ENCODE measurements at places on chromosomes 2 and 18.

DNA sequence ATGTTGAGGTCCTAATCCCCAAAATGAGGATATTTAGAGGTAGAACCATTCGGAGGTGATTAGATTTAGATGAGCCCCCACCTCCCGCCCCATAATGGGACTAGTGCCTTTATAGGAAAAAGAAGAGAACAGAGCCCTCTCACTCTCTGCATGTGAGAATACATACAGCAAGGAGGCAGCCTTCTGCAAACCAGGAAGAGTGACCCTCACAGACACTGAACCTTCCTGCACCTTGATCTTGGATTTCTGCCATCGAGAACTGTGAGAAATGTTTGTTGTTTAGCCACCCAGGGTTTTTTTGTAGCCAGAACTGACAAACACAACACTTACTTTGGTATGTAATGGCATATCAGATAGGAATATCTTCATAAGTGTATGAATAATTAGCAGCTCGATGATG is 83.7 kb downstream of the XIRP2 start:
- DNase-seq: no peak

DNA sequence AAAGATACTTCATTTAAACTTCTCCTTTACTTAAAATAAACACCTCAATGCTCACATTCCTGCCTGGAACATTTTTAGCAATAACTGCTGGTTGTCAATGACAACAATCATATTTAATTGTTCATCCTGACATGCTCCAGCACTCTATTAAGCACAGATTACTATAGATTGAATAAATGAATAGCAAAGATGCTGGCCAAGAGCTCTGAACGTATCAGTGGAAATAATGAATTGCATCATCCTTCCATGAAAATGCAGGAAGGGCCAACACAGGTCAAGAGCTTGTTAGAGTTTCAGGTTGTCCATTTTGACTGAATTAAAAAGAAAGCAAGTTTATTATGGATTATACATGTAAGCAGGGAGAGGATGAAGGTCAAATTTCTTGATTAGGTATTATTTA is 994.0 kb downstream of the TSN start:
- DNase-seq: peak; percentile 77

- DNase-seq: no peak
These were observed 30.5 kb downstream of the LRP1B start for GRCh38 chr2:142100139-142100873.

DNA sequence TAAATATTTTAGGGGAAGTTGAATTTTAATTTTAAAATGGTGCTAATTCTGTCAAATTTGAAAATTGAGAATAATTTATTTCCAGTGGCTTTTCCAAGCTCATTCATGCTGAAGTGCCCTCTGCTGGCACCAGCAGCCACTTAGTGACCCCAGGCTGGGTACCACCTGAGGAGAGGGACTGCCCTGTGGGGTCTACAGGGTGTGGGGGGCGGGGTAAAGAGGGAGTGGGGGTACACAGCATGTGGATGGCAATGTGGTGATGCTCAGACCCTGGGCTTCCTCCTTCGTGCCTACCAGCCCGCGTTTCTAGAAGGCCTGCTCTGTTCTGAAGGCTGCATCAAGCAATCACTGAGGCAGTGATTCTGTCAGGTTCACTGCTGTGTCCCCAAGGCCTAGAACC is 45.1 kb upstream of the SCLY start:
- no peak for DNase-seq

GRCh38 chr18:48218285-48219022 is 190.7 kb downstream of the ZBTB7C start:
- no peak for DNase-seq

GRCh38 chr2:18777250-18777812 is 188.0 kb upstream of the NT5C1B start:
- no peak for DNase-seq

- DNase-seq: no peak
These were observed 19.5 kb upstream of the HNRNPLL start for GRCh38 chr2:38622210-38622609.

DNA sequence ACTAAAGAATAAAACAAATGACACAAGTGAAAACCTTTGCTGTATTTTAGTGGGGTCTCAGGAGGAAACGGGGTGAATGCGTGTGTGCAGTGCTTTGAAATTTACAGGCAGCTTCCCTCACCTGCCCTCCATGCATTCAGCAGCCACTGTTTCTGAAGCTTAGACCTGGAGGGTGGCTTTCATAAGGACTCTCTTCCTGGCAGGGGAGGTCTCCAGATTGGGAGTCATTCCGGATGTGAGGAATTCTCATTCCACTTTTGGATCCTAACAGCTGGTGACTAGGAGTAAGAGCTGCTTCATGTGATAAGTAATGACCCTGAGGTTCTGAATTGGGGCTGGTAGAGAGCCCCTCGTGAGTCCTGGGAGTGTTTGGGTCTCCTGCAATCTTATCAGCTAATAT is 192.5 kb downstream of the SH3BP4 start:
- DNase-seq: no peak

- DNase-seq: no peak
These were observed 1.0 kb upstream of the TCF4 start for GRCh38 chr18:55588870-55589595.
